GM23248 (cell line): ENCODE measurements at places on chromosomes 1 and 21. TPM values are rescaled to one million over a fixed set of nuclear protein-coding genes. Genes with fewer than 3 reads are reported as not detected.
A peak's percentile ranks its signal among the peaks of the same experiment; 100 is the strongest.

The COL8A2 gene
- 30.5 and 33.1 TPM in 2 replicates for total RNA-seq

The AGMAT gene
- total RNA-seq: 2.2 and 3.9 TPM in 2 replicates

DNA sequence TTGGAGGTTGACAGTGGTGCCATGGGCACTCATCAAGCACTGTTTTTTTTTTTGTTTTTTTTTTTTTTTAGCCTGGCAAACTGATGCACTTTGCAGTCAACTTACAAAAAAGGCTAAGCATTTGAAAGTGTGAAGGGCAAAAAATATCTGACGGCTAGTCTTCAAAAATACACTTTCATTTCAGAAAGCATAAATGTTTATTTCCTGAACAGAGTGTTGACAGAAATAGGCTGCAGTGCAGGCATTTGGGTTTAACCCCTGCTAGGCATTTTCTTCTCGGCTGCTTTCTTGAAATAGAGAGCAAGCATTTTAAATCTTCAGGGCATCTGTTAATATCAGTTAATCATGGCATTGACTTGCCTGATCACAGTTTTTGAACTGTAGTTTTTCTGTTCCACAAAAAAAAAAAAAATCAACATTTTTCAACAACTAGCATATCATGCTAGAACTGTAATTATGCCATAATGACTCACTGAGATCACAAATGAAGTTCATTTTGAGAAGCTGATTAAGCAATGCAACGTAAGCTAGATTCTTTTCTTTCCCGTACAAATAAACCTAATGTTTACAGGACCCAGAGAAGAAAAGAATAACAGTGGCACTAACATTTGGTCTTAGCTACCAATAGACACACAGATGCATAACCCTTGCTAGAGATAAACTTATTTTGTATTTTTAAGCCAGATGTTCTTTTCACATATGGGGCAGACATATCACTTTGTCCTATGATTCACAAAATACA, 100.4 kb upstream of the USH2A start:
- DNase-seq: peak; percentile 40
- H3K36me3 ChIP-seq: no peaks in the 10 kb centered on the region
- H3K27ac ChIP-seq: no peak overlapping the region
- H3K4me1 ChIP-seq: no peaks in the 10 kb centered on the region

DNA sequence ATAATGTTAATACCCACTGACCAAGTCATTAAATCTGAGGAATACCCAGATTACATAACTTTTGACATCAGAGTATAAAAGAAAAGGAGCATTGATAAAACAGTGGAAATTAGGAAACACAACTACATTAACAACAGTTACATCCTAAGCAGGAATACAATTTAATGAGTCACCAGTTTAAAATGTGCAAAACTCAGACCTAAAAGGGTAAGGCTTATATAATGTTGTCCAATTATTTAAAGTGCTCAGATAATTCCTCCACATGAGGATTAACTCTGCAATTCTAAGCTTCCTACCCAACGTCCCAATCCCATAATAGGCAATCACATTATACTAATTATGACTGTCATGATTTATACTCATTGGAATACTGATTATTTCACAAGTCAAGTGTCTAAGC, 50.5 kb downstream of the ABL2 start:
- H3K4me3 ChIP-seq: no peak overlapping the region
- H3K4me1 ChIP-seq: peaks cover 46% of the 10 kb centered on the region
- DNase-seq: peak; percentile 68
- peak overlapping the region; percentile 44 for H3K27ac ChIP-seq

GRCh38 chr1:65075123-65075976, 72.7 kb upstream of the AK4 start:
- H3K36me3 ChIP-seq: no peaks in the 10 kb centered on the region
- H3K27me3 ChIP-seq: no peaks in the 10 kb centered on the region
- no peak overlapping the region for H3K4me3 ChIP-seq
- peaks cover 3% of the 10 kb centered on the region; the same call in 1 of the 2 replicates for H3K4me1 ChIP-seq
- DNase-seq: peak; percentile 71
- H3K27ac ChIP-seq: no peak overlapping the region

The CLEC20A gene
- total RNA-seq: not detected in 2 replicates

DNA sequence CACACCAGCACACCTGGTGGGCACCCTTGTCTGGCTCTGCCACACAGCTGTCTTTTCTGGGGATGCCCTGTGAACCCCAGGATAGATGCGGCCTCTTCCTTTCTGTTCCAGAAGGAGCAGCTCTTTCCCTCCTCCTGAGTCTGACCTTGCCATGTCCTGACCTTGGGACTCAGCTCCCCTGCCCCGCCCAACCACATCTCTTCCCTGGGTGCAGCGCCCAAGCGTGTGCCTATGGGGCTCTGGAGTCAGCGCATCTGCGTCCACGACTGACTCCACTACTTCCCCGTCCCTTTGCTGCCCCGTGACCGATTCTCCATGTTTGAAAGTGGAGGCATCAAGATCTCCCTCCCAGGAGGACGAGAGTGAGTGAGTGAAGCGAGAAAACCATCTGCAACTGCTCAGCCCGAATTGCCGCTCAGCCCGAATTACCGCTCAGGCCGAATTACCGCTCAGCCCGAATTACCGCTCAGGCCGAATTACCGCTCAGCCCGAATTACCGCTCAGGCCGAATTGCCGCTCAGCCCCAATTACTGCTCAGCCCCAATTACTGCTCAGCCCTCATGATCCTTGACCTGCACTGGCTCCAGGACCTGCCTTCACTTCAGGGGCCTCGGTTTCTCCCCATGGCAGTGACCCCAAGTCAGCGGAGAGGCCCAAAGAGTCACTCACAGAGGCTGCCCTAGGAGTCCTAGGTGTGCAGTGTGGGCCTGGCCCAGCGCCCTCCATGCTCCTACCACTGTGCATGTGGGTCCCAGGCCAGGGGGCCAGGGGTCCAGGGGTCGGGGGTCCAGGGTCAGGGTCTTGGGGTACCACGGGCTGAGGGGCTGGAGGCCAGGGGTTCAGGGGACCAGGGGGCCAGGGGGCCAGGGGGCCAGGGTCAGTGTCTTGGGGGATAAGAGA, 18.6 kb upstream of the TTC34 start:
- no peaks in the 10 kb centered on the region for H3K4me1 ChIP-seq
- H3K27ac ChIP-seq: no peak overlapping the region
- H3K36me3 ChIP-seq: no peaks in the 10 kb centered on the region
- no peak for DNase-seq
- H3K27me3 ChIP-seq: no peaks in the 10 kb centered on the region

The DDAH1 gene
- 162 and 168 TPM in 2 replicates for total RNA-seq

- no peak overlapping the region for H3K4me3 ChIP-seq
- DNase-seq: peak; percentile 29
- H3K27ac ChIP-seq: no peak overlapping the region
- no peaks in the 10 kb centered on the region for H3K4me1 ChIP-seq
- no peaks in the 10 kb centered on the region for H3K36me3 ChIP-seq
Observed at GRCh38 chr1:225835856-225836255, 25.9 kb downstream of the EPHX1 start.

The ADAMTS4 gene
- total RNA-seq: 5.9 and 9.8 TPM in 2 replicates

The SLC6A9 gene
- 20.6 and 22.2 TPM in 2 replicates for total RNA-seq

- H3K27ac ChIP-seq: no peak overlapping the region
- H3K36me3 ChIP-seq: no peaks in the 10 kb centered on the region
- H3K4me1 ChIP-seq: no peaks in the 10 kb centered on the region
Observed at GRCh38 chr1:68984289-68984688, 487.4 kb upstream of the DEPDC1 start.

DNA sequence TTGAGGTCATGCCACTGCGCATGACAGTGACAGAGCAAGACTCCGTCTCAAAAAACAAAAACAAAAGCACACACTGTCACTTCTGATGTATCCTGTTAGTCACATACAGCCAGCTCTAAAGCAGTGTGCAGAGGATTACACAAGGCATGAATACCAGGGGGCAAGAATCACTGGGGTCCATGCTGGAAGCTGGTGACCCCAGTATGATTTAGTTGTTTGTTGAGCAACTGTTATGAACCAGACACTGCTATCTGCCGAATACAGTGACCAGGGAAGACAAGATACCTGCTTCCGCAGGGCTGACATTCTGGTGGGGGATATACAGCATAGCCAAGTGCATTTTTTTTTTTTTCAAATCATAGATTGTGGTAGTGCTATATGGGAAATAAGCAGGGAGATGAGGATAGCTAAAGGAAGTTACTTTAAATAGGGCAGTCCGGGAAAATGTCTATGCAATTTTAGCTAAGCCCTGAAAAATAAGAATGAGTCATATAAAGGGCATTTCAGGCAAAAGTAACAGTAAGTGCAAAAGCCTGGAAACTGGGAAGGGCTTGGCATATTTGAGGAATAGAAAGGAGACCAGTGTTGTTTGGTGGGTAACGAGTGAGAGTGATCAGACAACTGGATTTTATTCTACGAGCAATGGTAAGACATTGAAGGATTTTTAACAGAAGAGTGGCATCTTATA, 69.7 kb downstream of the ADSS2 start:
- peak; percentile 80 for DNase-seq
- peak overlapping the region; percentile 51 for H3K4me3 ChIP-seq
- H3K36me3 ChIP-seq: no peaks in the 10 kb centered on the region
- peaks cover 14% of the 10 kb centered on the region for H3K4me1 ChIP-seq
- peak overlapping the region; percentile 83 for H3K27ac ChIP-seq

GRCh38 chr1:96384611-96385010, 337.0 kb upstream of the PTBP2 start:
- peaks cover 14% of the 10 kb centered on the region for H3K4me1 ChIP-seq
- no peak overlapping the region for H3K4me3 ChIP-seq
- no peak overlapping the region for H3K27ac ChIP-seq
- no peak for DNase-seq

DNA sequence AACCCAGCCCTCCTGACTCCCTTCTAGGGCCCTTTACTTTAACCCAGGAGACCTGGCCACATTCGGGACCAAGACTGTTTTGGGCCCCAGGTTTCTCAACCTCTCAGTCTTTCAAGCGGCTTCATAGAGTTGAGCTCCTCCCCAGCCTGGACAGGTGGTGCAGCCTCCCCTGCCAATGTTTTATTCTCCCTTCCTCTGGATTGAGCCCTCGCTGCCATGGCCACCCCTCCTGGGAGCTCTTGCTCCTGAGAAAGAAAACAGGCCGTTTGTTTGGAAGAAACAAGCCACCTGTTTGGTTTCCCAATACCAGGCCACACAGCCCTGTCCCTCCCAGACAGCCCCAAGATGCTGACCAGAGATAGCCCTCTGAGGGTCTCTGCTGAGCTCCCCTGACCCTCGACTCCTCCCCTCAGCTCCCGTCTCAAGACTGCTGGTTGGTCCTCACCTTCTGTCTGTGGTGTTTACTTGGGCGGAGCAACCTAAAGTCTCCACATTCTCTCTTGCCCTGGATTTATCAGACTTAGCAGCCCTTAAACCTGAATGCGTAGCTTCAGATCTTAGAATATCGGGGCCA, 3.3 kb downstream of the TMEM51 start:
- no peak for DNase-seq
- no peaks in the 10 kb centered on the region for H3K27me3 ChIP-seq
- H3K27ac ChIP-seq: no peak overlapping the region
- no peaks in the 10 kb centered on the region for H3K36me3 ChIP-seq
- H3K4me1 ChIP-seq: no peaks in the 10 kb centered on the region

GRCh38 chr1:209425959-209426358, 157.6 kb upstream of the CAMK1G start:
- no peak overlapping the region for H3K4me3 ChIP-seq
- H3K27me3 ChIP-seq: no peaks in the 10 kb centered on the region
- DNase-seq: no peak
- H3K36me3 ChIP-seq: no peaks in the 10 kb centered on the region
- H3K27ac ChIP-seq: no peak overlapping the region

The CHI3L1 gene
- 0.22 and 0.63 TPM in 2 replicates for total RNA-seq

DNA sequence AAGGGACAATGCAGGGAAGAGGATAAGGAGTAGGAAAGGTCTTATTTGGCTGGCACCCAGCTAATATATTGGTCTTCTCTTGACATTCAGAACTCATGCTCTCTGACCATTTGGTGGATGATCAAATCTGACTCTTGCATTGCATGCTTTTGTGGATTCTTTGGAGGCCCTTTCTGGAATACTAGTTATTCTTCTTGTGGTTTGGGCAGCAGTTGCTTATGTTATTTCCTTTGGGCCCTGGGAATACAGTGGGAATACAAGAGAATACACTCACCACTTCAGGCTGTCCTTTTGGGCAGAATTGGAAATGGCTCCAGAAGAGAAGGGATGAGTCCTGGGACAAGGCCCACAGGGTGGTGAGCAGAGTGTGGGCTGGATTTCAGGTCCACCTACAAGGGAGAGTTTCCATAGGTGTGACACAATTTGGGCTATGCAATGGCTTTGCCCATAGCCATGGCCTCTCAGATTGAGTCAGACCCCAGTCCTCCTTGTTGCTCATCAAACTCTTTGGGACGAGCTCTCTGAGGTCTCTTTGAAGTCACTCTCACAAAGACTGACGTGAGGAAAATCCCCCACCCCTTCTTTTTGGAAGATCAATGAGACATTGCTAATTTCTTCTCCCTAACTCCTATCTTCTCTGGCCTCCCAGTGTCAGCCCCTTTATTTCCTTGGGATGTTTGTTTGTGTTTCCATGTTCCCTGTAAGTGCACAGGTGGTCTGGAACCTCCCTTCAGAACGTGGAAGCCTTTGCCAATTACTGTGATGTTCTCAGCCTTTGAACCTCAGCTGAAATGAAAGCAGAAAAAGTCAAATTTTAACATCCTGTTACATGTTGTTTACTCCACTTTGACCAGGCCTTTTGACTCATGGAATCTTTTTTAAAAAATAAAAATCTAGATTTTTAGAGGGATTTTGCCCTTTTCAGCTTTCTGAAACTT, 19.4 kb downstream of the HSD11B1 start:
- H3K4me3 ChIP-seq: no peak overlapping the region
- H3K27me3 ChIP-seq: no peaks in the 10 kb centered on the region
- no peaks in the 10 kb centered on the region for H3K4me1 ChIP-seq
- no peak for DNase-seq
- H3K36me3 ChIP-seq: no peaks in the 10 kb centered on the region

The ADORA1 gene
- total RNA-seq: 0.89 and 5.8 TPM in 2 replicates

- no peaks in the 10 kb centered on the region for H3K4me1 ChIP-seq
- no peak overlapping the region for H3K4me3 ChIP-seq
- H3K27ac ChIP-seq: no peak overlapping the region
- no peaks in the 10 kb centered on the region for H3K27me3 ChIP-seq
- no peaks in the 10 kb centered on the region for H3K36me3 ChIP-seq
Observed at GRCh38 chr1:95440511-95440910, 206.5 kb downstream of the RWDD3 start.

DNA sequence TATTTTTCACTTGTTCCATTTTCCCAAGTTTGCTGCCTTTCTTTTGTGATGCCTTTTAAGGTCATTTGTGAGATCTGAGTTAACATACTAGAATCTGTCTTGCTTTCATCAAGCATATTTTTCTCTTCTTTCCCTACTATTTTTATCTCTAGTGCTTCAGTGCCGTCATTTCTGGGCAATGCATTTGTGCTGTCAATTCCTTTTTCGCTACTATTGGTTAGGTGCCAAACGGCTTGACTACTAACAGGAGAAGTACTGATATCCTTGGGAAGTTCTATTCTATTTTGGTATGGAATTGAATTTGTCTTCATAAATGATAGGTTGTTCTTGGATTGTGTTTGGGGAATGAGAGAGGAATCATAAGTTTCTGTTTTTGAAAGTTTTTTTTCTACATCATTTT, 42.2 kb downstream of the LRRC53 start:
- no peak for DNase-seq
- H3K27ac ChIP-seq: no peak overlapping the region
- H3K4me3 ChIP-seq: no peak overlapping the region
- no peaks in the 10 kb centered on the region for H3K4me1 ChIP-seq
- H3K27me3 ChIP-seq: peaks cover 4% of the 10 kb centered on the region; the same call in 1 of the 2 replicates

The IFI44L gene
- total RNA-seq: not detected in 2 replicates

- H3K36me3 ChIP-seq: no peaks in the 10 kb centered on the region
- no peak for DNase-seq
- no peaks in the 10 kb centered on the region for H3K4me1 ChIP-seq
- no peaks in the 10 kb centered on the region for H3K27me3 ChIP-seq
- no peak overlapping the region for H3K27ac ChIP-seq
- no peak overlapping the region for H3K4me3 ChIP-seq
Observed at GRCh38 chr1:69146303-69146702, 421.4 kb upstream of the LRRC7 start.
